Activated B cell treated with CpG ODN at 0.5 μM for 24 hours (primary cell): ENCODE measurements at places on chromosomes 11 and 22. TPM values are rescaled to one million over a fixed set of nuclear protein-coding genes. Genes with fewer than 3 reads are reported as not detected.

- DNase-seq: no peak
- no peaks in the 10 kb centered on the region for H3K36me3 ChIP-seq
- H3K27me3 ChIP-seq: peaks cover 8% of the 10 kb centered on the region
- no peak overlapping the region for H3K27ac ChIP-seq
- no peaks in the 10 kb centered on the region for H3K4me1 ChIP-seq
Measured at GRCh38 chr22:30129636-30130035, 49.4 kb downstream of the HORMAD2 start.

- H3K27ac ChIP-seq: peak overlapping the region; percentile 85
- no peaks in the 10 kb centered on the region for H3K27me3 ChIP-seq
- no peaks in the 10 kb centered on the region for H3K36me3 ChIP-seq
Measured at GRCh38 chr11:118838905-118839553, 44.7 kb upstream of the CXCR5 start.

Gene DEFB131B
- not detected in 2 replicates for total RNA-seq

Gene SHANK3
- not detected in 2 replicates for total RNA-seq

- no peaks in the 10 kb centered on the region for H3K4me1 ChIP-seq
- no peak overlapping the region for H3K4me3 ChIP-seq
- DNase-seq: no peak
Measured at GRCh38 chr11:122268601-122269130, 152.7 kb upstream of the BLID start.

GRCh38 chr22:43400449-43400848 lies 11.4 kb upstream of the MPPED1 start:
- peaks cover 23% of the 10 kb centered on the region for H3K27me3 ChIP-seq
- H3K4me1 ChIP-seq: no peaks in the 10 kb centered on the region
- H3K4me3 ChIP-seq: no peak overlapping the region
- no peak overlapping the region for H3K27ac ChIP-seq
- H3K36me3 ChIP-seq: no peaks in the 10 kb centered on the region

- no peaks in the 10 kb centered on the region for H3K27me3 ChIP-seq
- peaks cover 47% of the 10 kb centered on the region for H3K4me1 ChIP-seq
- peak overlapping the region; percentile 79 for H3K27ac ChIP-seq
- H3K36me3 ChIP-seq: peaks cover 9% of the 10 kb centered on the region
- peak overlapping the region; percentile 92 for H3K4me3 ChIP-seq
- DNase-seq: no peak
Measured at GRCh38 chr11:7514099-7514591, 346 bp downstream of the PPFIBP2 start.

- peaks cover 29% of the 10 kb centered on the region for H3K27me3 ChIP-seq
- no peaks in the 10 kb centered on the region for H3K36me3 ChIP-seq
- DNase-seq: no peak
- H3K4me1 ChIP-seq: no peaks in the 10 kb centered on the region
Measured at GRCh38 chr11:35583126-35583525, 35.1 kb upstream of the FJX1 start.

Gene OR5AS1
- not detected in 2 replicates for total RNA-seq

DNA sequence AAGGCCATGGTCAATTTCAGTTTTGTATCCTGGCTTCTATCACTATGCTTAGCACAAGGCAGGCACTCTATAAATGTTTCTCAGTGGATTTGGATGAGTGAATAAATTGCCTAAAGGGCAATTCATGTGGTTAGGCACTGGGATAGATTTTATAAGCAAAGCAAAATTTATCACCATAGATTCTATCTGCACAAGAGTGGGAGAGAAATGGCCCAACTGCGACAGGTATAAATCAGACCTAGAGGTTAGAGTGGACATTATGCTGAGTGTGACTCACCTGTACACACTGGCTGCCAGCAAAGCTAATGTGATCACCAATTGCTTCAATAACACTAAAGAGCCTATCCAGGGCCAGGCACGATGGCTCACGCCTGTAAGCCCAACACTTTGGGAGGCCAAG lies 514.0 kb downstream of the BUD13 start:
- no peak overlapping the region for H3K27ac ChIP-seq
- H3K4me3 ChIP-seq: no peak overlapping the region
- H3K4me1 ChIP-seq: no peaks in the 10 kb centered on the region
- peaks cover 2% of the 10 kb centered on the region for H3K27me3 ChIP-seq
- DNase-seq: no peak

GRCh38 chr11:116454020-116454645 lies 318.7 kb downstream of the BUD13 start:
- H3K27me3 ChIP-seq: peaks cover 2% of the 10 kb centered on the region
- no peak overlapping the region for H3K27ac ChIP-seq
- no peak overlapping the region for H3K4me3 ChIP-seq
- H3K4me1 ChIP-seq: no peaks in the 10 kb centered on the region
- no peaks in the 10 kb centered on the region for H3K36me3 ChIP-seq

Gene CCDC73
- total RNA-seq: 0.07 TPM in 1 of 2 replicates, not detected in the other

Gene HBE1
- not detected in 2 replicates for total RNA-seq

Gene KRTAP5-11
- total RNA-seq: not detected in 2 replicates

Gene OR2AG1
- not detected in 2 replicates for total RNA-seq

Gene MRGPRX1
- not detected in 2 replicates for total RNA-seq

DNA sequence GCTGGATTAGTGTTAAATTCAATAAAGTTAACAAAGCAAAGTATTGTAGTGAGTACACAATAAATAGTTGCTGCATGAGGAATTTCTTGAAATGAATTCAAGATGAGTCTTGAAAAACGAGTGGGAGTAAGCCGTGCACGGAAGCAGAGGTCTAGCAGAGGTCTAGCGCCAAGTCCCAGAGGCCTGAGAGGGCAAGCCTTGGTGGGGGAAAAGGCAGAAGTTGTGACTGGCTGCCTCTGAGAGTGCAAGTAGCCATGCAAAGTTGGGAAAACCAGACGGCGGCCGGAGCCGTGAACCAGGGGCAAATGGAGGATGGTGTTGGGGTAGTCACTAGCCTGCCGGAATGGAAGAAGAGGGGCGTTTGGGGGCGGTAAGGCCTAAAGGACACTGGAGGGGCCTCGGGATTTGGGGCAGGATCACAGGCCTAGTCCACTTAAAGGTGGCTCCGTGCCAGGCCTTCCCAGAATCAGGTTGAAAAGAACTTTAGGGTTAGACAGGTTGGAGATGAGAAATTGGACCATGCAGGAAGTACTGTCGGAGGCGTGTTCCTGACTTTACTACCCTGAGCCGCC lies 379 bp upstream of the SLC3A2 start:
- peaks cover 48% of the 10 kb centered on the region for H3K36me3 ChIP-seq
- H3K27ac ChIP-seq: peak overlapping the region; percentile 100
- H3K27me3 ChIP-seq: no peaks in the 10 kb centered on the region
- H3K4me3 ChIP-seq: peak overlapping the region; percentile 100
- DNase-seq: no peak
- H3K4me1 ChIP-seq: peaks cover 43% of the 10 kb centered on the region

GRCh38 chr22:37001826-37002225 lies 17.4 kb downstream of the TST start:
- no peaks in the 10 kb centered on the region for H3K4me1 ChIP-seq
- no peaks in the 10 kb centered on the region for H3K36me3 ChIP-seq
- no peak for DNase-seq
- peaks cover 21% of the 10 kb centered on the region for H3K27me3 ChIP-seq
- H3K27ac ChIP-seq: no peak overlapping the region

DNA sequence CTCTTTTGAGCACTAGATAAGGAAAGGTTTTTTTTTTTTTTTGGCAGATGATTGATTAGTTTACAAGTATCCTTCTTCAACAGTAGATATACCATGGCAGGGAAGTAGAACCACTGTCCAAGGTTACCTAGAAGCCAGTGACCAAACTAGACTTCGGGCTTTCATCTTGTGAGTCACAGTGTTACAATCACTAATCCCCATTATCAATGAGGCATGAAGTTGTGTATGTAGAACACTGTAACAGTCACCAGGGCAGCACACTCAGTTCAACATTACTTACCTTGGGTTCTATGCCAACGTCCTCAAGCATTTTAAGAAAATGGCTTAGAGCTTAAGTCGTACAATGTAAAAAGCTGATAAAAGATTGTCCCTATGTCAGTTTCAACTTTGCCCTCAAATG lies 430.9 kb downstream of the ETS1 start:
- H3K4me3 ChIP-seq: no peak overlapping the region
- H3K36me3 ChIP-seq: no peaks in the 10 kb centered on the region
- no peak for DNase-seq
- no peaks in the 10 kb centered on the region for H3K4me1 ChIP-seq

- no peaks in the 10 kb centered on the region for H3K36me3 ChIP-seq
- H3K4me3 ChIP-seq: no peak overlapping the region
Measured at GRCh38 chr11:2213890-2214526, 42.4 kb upstream of the TH start.

DNA sequence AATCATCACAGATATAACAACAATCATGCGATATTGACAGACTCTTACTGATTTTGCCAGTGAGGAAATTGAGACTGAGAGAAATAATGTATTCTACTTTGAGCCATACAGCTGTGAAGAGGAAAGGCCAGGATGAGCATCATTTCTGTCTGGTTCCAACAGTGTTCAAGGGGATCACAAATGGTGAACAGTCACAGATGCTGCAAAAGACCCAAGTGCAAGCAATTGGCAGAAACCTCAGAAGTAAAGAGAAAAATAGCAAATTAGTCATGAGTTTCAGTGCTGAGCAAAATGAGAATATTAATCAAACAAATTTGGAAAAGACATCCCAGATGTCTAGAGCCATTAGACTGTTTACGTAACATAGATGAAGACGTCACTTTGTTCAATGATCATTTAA lies 114.1 kb downstream of the RAB38 start:
- no peak for DNase-seq
- no peaks in the 10 kb centered on the region for H3K36me3 ChIP-seq
- H3K4me3 ChIP-seq: no peak overlapping the region
- no peaks in the 10 kb centered on the region for H3K4me1 ChIP-seq
- no peak overlapping the region for H3K27ac ChIP-seq

DNA sequence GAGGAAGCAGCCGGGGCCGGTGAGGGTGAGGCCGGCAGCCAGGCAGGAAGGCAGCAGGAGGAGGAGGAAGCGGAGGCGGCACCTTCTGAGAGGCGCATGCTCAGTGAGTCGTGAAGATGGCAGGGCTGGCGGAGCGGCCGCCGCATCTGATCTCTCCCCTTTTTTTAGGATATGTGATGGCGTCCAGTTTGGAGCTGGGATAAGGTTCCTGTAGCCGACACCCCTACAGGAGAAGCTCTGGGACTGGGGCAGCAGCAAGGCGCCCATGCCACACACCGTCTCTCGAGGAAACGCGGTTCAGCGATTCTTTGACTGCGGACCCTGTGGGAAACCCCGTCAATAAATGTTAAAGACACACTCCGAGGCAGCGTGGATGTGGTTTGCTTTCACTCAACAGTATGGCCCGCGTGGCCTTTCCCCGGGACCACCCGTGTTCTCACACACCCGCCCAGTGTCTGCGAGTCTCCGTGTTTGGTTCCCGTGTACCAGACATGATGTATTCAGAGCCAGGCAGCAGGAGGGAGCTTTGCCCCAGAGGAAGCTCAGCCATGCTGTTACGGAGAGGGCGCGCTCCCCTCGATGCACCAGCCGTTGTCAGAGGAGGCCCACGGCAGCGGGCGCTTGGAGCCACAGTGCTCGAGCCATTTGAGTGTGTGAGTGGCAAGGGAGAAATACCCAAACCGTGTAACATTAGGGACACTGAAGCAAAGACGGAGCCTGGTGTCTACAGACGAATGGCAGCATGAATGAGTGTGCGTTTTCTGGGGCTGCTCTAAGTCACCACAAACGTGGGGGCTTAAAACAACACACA lies 27.7 kb upstream of the PARVB start:
- peak overlapping the region; percentile 90 for H3K4me3 ChIP-seq
- H3K4me1 ChIP-seq: peaks cover 66% of the 10 kb centered on the region
- H3K27me3 ChIP-seq: no peaks in the 10 kb centered on the region
- peak overlapping the region; percentile 94 for H3K27ac ChIP-seq
- peaks cover 65% of the 10 kb centered on the region for H3K36me3 ChIP-seq
- peak; percentile 66 for DNase-seq

DNA sequence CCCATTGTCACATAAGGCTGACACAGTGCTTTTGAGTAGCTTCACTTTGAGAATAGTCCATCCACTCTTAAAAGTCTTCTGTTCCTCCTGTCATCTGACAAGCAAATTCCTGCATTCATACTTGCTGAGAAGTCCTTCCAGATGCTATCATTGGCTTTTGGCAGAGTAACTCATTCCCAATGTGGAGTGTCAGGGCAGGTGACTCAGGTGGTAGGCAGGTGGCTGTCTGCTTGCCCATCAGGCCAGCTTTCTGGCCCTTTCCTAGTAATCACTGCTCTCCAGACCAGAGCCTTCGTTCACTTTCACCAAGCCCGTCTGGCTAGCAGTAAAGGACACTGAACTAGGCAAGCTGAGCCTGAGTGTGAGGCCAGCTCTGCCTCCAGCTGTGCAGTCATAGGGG lies 162.5 kb upstream of the CCDC90B start:
- no peak overlapping the region for H3K27ac ChIP-seq
- DNase-seq: no peak

- H3K27me3 ChIP-seq: no peaks in the 10 kb centered on the region
- H3K27ac ChIP-seq: no peak overlapping the region
- DNase-seq: no peak
Measured at GRCh38 chr22:50014655-50015401, 2.3 kb upstream of the IL17REL start.

Gene MRGPRF
- total RNA-seq: not detected in 2 replicates

Gene GPHA2
- total RNA-seq: 0.33 and 0.71 TPM in 2 replicates

Gene SGSM1
- total RNA-seq: 0.05 and 0.09 TPM in 2 replicates
